ENCODE measurements at places on chromosomes 13 and 19.

GRCh38 chr19:18202778-18203407 is 949 bp downstream of the RAB3A start:
- DNase-seq, result no peak

- DNase-seq, result no peak
These were observed 69.9 kb downstream of the RUBCNL start for GRCh38 chr13:46317120-46317519.

DNA sequence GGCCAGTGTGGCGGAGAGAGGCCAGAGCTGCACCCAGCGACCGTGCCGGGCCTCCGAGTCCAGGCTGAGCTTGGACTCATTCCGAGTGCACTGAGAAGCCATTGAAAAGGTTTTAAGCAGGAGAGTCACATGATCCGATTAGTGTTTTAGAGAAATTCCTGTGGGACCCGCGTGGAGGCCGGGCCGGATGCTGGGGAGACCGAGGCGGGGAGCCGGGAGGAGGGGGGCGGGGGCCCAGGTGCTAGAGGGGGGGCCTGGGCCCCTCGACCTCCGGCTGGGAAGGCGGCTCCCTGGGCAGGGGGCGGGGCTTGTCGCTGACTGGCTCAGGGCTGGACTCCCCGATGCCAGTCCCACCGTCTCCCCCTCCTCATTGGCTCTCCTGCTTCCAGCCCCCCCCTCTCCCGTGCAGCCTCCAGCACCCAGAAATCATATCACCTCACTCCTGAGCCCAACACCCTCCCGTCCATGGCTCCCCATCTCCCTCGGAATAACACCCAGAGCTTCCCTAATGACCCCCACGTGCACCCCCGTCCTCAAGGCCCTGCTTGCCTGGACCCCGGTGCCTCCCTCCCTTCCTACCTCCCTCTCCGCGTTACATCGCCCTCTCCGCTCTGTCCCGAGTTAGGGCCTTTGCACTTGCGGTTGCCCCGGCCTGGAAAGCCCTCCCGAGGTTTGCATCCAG is 5.2 kb upstream of the ZNF579 start:
- DNase-seq, result no peak

- DNase-seq, result no peak
These were observed 716.0 kb upstream of the PCDH9 start for GRCh38 chr13:67946131-67946530.

DNA sequence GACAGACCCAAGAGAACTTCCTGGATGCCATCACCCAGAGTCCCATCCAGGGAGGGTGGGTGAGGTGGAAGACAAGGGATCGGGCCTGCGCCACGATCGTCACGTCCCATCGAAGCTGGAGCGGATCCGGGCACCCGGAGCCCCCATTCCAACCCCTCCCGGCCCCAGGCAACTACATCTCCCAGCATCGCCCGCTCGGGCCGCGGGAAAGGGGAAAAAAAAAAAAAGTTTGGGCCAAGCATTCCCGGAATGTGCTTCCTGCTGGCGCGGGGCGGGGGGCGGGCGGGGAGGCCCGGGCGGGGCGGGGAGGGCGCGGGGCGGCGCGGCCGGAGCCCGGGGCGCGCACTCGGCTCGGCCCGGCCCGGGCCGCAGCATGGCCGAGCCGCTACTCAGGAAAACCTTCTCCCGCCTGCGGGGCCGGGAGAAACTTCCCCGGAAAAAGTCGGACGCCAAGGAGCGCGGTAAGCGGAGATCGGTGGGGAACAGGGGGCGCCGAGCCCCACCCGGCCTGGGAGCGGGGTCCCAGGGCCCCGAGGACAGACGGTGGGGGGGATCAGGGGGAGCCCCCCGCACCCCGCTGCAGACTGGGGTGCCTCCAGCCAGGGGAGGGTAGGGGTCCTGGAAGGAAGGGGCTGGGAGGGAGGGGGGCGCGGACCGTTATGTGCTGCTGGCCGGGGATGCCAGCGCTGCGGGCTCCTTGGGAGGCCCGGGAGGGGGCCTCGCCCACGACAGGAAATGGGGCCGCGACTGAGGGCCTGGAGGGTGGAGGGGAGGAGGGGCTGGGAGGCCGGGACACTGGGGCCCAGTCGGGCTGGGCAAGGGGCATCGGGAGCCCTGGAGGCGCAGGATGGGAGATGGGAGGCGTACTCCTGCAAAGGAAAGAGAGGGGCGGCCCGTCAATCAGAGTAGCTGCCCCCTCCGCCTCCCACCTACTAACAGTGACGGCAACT is at the start of gene SYDE1:
TSS of gene SYDE1 (plus strand) at position 341 of the 950 bp plus-strand sequence. CDS start at position 374, 33 bp downstream.
- DNase-seq, result no peak

- no peak for DNase-seq
These were observed 81.0 kb upstream of the UBAC2 start for GRCh38 chr13:99119656-99120055.

GRCh38 chr13:33353646-33354045 is 68.1 kb upstream of the STARD13 start:
- no peak for DNase-seq

DNA sequence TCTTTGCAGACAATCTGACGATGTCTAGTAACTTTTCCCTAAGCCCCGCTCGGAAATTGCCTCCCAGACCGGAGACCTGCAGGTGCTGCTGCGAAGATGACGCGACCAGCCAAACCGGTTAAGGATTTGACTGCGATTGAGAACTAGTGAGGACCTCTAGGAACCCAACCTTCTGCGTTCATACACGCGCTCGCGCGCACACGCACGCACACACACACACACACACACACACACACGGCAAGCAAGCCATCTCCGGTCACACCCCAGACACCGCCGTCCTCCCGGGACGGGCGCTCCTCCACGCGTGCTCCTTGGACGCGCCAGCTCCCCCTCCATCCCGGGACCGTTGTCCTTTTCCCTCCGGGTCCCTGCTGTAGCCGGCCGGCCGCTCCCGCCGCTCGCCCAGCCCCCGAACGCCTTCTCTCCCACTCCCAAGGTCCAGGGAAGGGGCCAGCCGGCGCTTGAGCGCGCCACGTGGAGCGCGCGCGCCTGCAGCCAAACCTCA is 1.2 kb downstream of the TBC1D4 start:
- DNase-seq, result peak; percentile 19

DNA sequence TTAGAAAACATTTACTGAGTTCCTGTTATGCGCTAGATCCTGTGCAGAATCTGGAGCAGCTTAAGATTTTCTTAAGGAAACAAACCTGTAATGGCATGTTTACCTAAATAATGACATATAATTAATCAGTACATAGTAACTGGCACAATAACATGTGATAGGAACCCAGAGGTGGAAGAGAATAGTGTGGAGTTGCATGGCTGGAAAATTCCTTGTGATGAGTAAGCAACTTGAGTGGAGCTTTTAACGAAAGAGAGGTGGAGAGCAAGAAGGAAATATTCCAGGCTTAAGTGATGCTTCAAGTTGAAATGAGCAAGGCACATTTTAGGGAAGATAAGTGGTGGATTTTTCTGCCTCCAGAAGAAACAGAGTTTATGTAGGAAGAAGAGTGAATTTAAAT is 9.2 kb upstream of the GPC5 start:
- no peak for DNase-seq

DNA sequence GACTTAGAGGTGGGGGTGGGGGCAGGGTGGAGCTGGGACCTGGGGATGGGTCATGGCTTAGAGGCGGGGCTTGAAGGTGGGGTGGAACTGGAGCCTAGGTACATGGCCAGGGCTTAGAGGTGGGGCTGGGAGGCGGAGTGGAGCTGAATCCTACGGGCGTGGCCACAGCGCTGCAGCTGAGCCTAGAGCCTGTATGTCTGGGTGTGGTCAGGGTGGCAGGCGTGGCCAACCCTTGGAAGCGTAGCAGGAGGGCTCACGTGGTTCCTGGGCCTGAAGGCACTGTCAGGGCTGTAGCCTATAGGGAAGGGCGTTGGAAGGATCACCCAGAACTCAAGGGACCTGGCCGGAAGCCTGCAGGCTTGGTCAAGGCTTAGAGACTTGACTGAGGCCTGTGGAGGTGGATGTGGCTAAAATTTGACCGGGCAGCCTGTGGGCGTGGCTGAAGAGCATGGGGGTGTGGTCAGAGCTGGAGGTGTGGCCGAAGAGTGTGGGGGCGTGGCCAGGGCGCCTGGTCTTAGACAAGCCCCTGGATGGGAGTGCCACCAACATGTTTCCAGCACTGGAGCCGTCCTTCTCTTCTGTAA is 24.3 kb downstream of the COLGALT1 start:
- DNase-seq, result no peak

GRCh38 chr19:55809381-55810058 is 22.3 kb downstream of the NLRP11 start:
- peak; percentile 76 for DNase-seq

DNA sequence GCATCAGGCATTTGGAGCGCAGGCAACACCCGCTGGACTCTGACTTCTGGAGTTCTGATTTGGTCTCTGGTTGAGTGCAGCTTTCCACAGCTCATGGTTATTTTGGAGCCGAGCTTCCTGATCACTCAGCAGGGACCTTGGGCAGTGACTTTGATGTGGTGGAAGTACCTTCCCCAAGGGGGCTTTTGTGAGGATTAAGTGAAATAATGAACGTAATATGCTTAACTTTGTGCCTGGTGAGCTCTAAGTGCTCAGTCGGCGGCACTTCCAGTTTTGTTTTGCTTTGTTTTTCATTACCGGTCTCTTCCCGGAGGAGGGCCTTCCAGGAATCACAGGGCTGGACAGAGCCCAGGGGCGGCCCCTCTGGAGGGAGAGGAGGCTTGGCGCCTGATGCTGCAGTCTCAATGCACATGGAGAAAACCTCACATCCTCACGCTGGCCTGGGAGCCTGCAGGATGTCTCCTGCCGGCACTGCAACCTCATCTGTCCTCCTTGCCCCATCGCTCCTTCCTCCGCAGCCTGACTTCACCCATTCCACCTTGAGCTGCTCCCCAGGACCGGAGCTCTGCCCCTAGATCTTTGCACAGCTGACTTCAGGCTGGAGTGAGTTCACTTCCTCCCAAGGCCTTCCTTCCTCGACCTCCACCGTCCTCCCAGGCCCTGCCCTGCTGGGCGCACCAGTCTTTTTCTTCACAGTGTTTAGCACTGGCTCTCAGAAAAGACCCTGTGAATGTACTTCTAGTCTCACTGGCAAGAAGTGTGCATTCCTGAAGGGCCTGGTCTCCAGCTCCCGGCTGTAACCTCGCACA is 1.5 kb downstream of the PLEKHF1 start:
- no peak for DNase-seq

GRCh38 chr13:40539576-40540327 is 126.7 kb downstream of the FOXO1 start:
- DNase-seq, result no peak

- no peak for DNase-seq
These were observed 1093.4 kb downstream of the EFNB2 start for GRCh38 chr13:105442040-105442439.

DNA sequence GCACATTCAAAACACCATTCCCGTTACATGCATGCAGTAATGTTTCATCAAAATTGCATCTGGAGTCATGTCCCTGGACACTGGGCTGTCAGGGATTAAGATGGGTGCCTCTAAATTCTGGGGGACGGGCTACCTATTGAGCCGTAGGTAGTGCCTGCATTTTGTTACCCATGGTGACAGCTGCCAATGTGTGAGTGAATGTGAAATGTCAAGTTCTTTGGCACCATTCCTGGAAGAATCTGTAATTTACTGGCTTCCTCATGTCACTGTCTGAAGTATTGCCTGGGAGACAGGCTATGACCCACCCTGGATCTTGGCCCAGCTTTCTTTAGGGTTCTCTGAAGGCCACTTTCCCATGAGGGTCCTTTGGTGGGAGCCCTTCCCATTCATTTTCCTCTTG is 266.1 kb downstream of the TSHZ3 start:
- no peak for DNase-seq

All from NCI-H1694 (cell line).